SIG-M5 (cell line): ENCODE measurements at places on chromosomes 7 and 10.

GRCh38 chr10:21705828-21706176 is 171.8 kb downstream of the MLLT10 start:
- no peak for DNase-seq

DNA sequence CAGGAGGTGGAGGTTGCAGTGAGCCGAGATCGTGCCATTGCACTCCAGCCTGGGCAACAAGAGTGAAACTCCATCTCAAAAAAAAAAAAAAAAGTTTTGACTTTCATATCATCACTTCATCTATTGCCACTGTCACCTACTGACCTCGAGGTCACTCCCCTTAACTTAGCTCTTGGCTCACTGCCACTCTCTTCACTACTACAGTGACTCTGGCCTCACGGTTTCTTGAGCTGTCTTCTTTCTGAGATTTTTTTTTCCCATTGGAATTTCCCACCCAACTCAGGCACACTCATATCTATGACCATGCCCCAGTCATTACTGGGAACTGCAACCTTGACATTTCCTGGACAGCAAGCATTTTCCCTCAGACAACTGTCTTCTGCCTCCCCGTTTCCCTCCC is 42.6 kb upstream of the C7orf33 start:
- no peak for DNase-seq

DNA sequence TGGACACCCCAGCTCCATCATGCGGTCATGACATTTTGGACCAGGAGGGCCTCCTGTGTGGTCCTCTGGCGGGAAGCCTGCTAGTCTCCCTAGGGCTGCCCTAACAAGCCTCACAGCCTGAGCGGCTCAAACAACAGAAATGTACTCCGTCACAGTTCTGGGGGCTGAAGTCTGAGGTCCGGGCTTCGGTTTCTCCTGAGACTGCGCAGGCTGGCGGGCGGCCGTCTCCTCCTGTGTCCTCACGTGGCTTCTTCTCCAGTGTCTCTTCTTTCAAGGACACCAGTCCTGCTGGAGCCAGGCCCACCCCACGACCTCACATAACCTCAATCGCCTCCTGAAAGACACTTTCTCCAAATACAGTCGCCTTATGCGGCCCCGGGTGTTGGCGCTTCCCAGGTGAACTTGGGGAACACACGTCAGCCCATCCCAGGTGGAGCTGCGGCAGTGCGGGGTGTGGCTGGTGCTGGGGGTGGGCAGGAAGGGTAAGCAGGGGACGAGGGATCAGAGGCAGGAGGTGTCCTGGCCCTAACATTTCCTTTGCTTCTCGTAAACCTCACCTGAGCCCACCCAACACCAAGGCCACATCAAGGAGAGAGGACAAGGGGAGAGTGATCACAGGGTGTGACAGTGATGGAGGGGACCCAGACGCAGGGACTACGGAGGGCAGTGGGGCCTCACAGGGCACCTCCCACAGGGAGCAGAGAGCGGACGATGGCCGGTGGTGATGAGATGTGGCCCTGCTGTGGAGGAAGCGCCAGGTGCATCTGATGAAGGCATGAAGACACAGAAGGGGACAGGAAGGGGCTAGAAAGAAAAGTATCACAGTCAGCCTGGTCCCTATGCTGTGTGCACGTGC is 580.6 kb downstream of the PTPRN2 start:
- no peak for DNase-seq

GRCh38 chr10:30786131-30786530 is 156.6 kb upstream of the LYZL2 start:
- DNase-seq: no peak

GRCh38 chr10:87734987-87735827 is 75.5 kb downstream of the PAPSS2 start:
- DNase-seq: no peak

GRCh38 chr7:81036871-81037270 is 118.0 kb upstream of the SEMA3C start:
- no peak for DNase-seq

DNA sequence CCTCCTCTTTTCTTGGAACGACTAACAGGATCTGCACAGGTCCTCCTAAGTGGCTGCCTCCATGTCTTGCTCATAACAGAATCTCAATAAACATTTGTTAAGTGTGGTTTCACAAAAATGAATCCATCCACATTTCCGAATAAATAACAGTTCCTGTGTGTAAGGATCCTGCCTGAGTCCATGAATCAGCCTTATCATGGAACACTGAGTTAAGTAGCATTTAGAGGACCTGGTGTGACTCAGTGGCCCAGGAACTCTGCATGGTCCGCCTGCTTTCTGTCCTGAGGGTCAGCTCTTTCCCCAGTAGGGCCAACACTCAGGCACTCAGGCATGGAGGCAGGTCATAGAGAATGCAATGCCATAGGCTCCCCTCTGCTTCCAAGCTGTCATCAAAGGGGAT is 15.8 kb upstream of the C10orf90 start:
- DNase-seq: no peak

DNA sequence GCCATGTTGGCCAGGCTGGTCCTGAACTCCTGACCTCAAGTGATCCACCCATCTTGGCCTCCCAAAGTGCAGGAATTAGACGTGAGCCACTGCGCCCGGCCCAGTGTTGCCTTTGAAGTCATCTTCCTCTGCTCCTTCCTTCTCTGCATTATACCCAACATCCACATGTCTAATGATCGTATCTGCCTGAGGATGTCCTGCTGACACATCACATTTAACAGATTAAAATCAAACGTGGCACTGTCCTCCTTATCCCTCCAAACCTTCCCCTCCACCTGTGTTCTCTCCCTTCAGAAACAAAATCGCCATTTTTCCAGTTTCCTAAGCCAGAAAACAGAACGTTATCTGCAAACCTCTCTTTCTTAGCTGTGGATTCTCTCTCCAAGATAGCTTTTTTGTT is 8.4 kb upstream of the SDK1 start:
- no peak for DNase-seq

DNA sequence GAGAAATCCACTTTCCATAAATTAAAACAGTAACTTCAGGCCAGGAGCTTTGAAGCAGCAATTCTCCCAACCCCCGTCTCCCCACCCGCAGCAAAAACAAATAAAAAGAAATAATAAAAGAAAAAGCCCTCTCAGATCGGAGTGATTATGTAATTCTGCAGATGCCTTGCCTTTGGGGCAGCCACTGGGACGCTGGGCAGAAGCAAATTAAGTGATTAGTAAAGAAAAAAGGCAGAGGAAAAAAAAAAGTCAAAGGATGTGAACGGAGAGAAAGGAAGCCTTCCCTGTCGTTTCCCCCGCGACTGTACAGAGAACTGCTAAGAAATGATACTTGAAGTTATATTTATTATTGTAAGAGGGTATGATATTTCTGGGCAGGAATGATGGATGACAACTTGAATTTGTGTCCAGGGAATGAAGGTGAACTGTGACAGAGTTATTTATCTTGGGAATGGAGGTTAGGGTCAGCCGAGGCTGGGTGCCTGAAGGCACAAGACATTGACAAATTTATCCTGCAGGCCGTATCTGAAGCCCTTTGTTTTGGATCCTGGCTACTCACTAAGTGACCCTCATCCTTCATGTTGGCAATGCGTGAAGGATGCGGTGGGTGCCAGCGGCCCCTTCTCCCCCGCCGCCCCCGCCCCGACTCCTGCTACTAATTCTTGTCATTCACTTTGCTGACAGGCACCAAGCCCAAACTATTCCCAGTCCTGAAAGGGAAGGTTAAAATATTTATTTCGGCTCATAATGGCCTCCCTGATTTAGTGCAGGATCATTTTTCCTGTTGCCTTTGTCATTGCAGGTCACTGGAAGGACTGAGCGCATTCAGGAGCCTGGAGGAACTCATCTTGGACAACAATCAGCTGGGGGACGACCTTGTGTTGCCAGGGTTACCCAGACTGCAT is 604.0 kb downstream of the LRMDA start:
- no peak for DNase-seq

DNA sequence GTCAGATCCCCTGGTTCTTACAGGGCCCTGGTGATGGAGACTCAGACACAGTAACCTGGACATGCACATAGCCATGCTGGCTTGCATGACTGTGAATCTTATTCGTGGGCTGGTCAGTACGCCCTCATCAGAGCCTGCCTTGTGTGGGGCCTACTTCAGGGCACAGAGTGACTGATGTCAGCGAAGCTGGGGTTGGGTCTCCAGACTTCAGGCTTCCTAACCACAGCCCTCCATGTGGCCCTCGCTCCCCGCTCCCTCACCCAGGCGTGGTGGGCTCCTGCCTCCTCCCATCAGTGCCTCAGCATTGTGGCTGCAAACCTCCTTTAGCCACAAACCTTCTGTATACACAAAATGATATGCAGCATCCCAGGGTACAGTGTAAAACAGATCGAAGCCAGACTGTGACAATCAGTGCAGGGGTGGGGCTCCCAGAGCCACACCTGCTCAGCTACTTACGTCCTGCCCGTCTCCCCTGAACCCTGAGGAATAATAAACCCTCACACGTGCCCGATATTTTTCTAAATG is 7.1 kb upstream of the C10orf105 start:
- DNase-seq: no peak

DNA sequence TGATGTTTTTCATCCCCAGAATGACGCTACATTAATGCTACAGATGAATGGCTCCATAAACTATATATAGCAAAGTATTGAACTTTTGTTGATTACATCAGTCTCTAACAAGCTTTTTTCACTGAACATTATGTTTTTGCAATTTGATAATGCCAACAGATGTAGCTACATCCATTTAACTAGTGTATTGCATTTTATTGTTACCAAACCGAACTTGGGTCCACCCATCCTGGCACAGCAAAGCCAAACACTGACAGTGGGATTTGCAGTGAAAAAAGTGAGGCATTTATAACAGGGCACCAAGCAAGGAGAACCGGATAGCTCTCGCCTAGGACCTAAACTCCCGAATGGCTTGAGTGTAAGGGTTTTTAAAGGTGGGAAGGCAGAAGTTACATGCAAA is 182.8 kb upstream of the TNS3 start:
- DNase-seq: no peak

GRCh38 chr10:102624751-102625645 is 19.3 kb upstream of the TRIM8 start:
- no peak for DNase-seq

GRCh38 chr7:79622781-79623180 is 169.3 kb upstream of the MAGI2 start:
- no peak for DNase-seq

DNA sequence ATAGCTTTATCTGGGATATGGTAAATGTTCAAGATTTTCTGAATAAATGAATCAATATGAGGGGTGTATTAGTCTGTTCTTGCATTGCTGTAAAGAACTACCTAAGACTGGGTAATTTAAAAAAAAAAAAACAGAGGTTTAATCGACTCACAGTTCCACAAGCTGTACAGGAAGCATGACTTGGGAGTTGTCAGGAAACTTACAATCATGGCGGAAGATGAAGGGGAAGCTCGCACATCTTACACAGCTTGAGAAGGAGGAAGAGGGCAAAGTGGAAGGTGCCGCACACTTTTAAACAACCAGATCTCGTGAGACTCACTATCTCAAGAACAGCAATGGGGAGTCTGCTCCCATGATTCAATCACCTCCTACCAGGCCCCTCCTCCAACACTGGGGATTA is 32.5 kb upstream of the OTUD1 start:
- no peak for DNase-seq

DNA sequence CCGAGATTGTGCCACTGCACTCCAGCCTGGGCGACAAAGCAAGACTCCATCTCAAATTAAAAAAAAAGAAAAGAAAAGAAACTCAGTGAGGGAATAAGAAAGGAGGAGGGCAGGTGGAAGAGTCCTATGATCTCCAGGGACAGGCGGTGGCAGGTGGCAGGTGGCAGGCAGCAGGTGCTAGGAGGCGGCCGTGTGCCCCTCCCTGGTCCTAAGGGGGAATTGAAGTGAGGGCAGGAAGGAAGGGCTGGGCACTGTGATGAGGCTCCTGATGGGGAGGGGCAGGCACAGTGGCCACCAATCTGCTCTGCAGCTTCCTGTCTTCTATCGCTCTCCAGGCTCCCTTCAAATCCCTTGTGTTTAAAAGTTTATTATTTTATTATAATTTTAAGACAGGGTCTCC is 41.2 kb upstream of the UBE3C start:
- no peak for DNase-seq

DNA sequence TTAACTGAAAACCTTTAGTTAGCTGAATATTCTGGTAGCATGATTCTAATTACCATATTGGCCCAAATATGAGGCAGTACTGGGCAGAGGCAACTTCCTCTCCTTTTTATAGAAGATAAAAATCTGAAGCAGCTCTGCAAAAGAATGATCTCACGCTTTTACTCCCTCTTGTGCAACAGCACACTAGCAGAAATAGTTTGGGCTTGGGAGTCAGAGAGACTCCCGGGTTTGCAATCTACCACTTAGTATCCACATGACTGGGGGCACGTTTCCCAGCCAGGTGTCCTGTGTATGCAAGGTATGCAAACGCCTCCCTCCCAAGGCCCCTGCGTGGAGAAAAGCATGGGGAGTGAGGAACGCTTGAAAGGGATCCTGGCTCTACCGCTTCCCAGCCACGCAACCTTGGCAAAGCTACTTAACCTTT is 47.2 kb upstream of the RHEB start:
- peak; percentile 8 for DNase-seq

DNA sequence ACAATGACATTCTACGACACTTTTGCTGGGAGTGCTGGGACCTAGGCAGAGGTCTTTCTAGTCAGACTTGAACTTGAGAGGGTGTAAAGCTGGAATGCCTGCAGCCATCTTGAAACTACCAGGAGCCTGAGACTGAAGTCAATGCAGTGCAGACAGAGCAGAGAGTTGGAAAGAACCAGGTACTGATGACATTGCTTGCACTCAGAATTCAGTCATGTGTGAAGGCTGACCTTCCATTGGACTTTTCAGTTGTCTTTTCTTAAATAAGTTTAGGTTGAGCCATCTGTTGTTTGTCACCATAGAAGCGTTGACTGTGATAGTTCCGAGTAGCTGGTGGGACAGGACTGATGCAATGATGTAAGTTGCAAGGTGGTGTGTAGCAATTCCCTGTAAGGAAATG is 3.1 kb upstream of the PLPP4 start:
- no peak for DNase-seq
